ENCODE measurements at places on chromosomes 1 and 21.
A peak's percentile ranks its signal among the peaks of the same experiment; 100 is the strongest.

DNA sequence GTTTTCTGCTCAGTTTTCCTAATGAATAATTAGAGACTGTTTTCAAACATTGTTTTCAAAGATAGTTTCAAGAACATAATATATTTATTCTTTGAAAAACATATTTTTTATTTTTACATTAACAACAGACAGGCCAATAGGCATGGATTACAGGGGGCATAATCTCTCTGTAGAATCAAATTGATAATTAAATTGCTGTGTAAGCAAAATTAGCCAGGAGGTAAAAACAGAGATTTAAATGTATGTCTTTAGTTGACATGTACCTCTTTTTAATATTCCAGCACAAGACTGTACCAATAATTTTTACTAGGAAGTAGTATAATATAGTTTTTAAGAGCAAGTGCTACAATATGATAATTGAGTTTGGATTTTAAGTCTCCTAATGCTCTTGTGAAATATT lies 1444.5 kb downstream of the BRINP3 start:
- DNase-seq = no peak

DNA sequence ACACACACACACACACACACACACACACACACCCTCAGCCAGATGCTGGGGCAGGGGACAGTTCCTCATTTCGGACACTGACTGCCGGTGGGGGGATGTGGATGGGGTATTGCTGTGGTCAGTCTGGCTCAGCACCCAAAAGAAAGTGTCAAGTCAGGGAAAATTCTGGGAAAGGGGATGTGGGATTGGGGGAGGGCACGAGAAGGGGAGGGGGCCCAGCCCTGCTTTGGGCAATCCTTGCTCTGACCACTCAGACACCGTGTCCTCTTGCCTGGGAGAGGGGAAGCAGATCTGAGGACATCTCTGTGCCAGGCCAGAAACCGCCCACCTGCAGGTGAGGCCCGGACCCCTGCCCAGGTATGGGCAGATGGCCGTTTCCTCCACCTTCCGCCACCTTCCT lies at the start of gene C1QC:
Gene C1QC, plus strand, starts transcription at position 253 of the 400 bp plus-strand sequence. CDS start 391 bp downstream, outside the sequence.
- DNase-seq = no peak

- DNase-seq = no peak
Observed at GRCh38 chr1:212964102-212964501, 13.8 kb downstream of the VASH2 start.

- DNase-seq = no peak
Observed at GRCh38 chr1:85351202-85351828, 74.9 kb upstream of the BCL10 start.

- peak; percentile 30 for DNase-seq
Observed at GRCh38 chr1:25572708-25573590, 29.5 kb downstream of the LDLRAP1 start.

GRCh38 chr1:93616221-93616995 lies 65.2 kb downstream of the BCAR3 start:
- DNase-seq = no peak

GRCh38 chr1:156654700-156655099 lies 12.8 kb downstream of the BCAN start:
- DNase-seq = no peak

DNA sequence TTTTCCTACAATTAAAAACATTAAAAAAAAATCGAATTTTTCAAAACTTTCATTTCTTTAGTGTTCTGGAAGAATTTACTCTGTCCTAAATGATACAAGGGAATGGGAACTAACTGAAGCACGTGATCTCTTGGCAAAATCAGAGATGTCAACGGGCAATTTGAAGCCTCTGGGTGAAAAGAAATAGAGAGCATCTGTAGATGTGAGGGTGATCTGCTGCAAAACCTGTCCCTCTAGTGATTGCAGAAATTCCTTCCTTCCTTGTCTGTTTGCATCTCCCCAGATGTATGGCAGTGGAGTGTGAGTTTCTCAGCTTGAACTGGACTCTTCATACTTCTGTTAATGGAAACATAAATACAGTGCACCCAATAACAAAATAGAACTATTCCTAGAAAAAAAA lies 100.5 kb upstream of the S1PR1 start:
- DNase-seq = no peak

DNA sequence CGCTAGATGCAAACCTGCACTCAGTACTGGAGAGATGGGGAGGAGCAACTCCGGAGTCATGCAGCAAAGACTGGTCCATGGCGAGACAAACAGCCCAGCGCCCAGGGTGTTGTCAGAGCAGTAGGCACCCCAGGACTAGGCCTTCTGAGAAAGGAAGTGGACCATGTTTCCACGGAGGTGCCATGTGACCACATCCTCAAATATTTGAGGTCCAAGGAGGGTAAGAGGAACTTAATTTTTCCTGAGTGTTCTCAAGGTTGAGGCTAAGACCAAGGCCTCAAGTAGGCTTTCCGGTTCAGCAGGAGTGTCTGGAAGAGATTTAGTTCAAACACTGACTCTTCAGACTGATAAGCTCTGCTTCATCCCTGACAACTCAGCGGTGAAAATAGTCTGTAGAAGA lies 186.2 kb downstream of the RHOU start:
- no peak for DNase-seq

- no peak for DNase-seq
Observed at GRCh38 chr1:187933562-187934419, 1105.0 kb downstream of the PLA2G4A start.

DNA sequence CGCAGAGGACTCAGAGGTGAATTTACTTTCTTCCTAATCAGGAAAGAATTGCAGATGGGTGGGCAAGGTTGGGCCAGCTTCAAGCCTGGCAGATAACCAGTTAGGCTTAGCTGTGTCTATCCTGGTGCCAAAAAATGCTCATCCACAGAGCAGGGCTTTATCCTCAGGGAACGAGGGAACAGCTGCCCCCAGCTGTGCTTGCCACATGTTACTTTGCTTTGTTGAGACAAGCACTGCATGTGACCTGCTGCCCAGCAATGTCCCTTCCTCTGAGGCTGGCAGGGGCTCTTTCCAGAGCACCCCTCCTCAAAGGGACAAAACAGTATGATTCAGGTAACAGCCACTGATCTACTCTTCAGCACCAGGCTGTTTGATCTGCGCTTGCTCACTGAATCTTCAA lies 505.1 kb upstream of the USP24 start:
- no peak for DNase-seq

GRCh38 chr21:14454016-14455009 lies 71.4 kb upstream of the HSPA13 start:
- DNase-seq = no peak

Measured in central memory CD4-positive, alpha-beta T cell (primary cell).